Activated CD4-positive, alpha-beta T cell treated with anti-CD3 and anti-CD28 coated beads, Interleukin-10, Interleukin-2, amounts not matched to agents 100 ng/mL and 50 ng/mL, durations not matched to agents 16 hours and 8 hours (primary cell): ENCODE measurements at places on chromosomes 2 and 18.

DNA sequence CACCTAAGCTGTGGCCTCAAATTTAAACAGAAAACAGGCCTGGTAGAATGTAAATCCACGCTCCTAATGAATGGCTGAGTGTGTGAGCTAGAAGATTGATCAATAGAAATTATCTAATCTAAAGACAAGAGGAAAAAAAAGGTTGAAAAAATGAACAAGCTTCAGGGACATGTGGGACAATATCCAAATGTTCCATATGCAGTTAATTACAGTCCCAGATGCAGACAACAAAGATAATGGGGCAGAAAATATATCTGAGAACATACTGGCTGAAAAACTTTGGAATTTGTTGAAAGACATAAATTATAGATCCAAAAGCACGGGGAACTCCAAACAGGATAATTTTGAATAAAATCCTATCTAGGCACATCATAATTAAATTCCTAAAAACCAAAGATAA is 186.7 kb upstream of the SIX2 start:
- DNase-seq, result no peak

DNA sequence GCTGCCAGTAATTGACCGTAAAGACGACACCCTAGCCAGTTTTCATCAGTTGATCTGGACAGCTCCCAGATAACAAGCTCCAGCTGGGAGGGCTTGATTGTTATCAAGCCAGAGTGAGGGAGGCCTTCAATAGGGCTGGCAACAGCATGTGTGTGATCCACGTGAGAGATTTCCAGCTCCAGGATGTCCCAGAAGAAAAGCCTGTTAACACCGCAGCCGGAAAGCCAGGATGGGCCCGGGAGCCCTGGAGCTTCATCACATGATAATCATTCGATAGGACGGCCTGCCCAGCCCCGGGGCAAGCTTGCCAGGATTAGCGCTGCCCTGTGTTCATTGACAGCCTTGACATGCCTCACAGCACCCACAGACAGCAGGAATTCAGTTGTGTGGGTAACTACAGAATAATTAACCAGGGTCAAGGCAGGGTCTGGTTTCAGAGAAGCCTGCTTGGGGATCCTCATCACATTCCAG is 182.5 kb downstream of the C1D start:
- no peak for DNase-seq

DNA sequence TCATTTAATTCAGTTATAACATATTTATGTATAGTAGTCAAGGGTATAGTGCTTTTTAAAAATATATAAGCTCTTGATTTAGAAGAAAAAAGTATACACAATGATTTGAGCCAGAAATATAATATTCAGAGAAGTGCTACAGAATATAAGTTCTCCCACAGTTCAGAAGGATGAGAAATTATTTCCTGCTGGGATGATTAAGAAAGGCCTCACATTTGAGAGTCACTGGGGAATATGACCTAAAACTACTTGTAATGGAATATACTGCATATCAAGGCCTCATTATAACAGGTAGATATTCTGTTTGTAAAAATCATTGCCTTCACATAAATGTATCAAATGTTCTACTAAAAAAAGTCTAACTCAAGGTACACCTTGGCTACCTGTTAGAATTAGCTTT is 203.5 kb downstream of the MBD2 start:
- DNase-seq, result no peak

GRCh38 chr2:70901227-70902066 is 34.3 kb upstream of the ATP6V1B1 start:
- DNase-seq, result no peak
